ENCODE measurements at places on chromosomes 13 and 19.
A peak's percentile ranks its signal among the peaks of the same experiment; 100 is the strongest.

- DNase-seq: peak; percentile 86
Observed at GRCh38 chr19:3669947-3670795, 30.1 kb downstream of the PIP5K1C start.

- DNase-seq: peak; percentile 43
Observed at GRCh38 chr19:50147462-50148423, 15.3 kb downstream of the IZUMO2 start.

- DNase-seq: no peak
Observed at GRCh38 chr13:42239161-42239560, 32.8 kb upstream of the AKAP11 start.

- no peak for DNase-seq
Observed at GRCh38 chr19:3227054-3227626, 2.7 kb downstream of the CELF5 start.

DNA sequence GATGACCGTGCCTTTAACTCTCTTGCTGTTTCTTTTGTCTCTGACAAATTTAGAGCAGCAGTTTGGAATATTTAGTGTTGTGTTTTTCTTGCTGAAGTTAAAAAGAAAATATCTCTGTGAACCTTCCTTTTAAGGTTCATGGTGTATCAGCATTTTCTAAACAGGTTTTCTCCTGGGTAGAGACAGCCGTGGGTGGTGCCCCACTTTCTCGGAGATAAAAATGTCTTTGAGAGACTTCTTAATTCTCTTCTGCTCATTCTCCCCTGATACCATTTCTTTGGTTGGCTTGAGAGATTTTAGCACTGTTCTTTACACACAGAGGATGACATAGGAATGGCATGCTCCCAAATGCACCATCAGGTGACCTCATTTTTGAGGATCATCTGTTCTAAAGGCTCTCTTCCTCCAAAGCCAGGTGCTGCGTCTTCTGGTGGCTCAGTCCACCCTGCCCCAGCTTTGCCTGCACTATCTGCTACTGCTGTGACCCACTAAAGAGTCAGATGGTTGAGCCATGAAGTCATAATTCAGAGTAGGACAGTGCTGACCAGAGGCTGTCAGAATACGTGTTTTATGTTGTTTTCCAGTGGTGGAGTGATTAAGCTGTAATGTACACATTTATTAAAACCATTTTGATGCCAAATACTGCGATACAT is 90.3 kb upstream of the SLC10A2 start:
- DNase-seq: no peak

GRCh38 chr13:28355046-28355821 is 139.7 kb downstream of the FLT1 start:
- DNase-seq: no peak

GRCh38 chr13:52695856-52696255 is 43.2 kb downstream of the SUGT1 start:
- DNase-seq: peak; percentile 38

DNA sequence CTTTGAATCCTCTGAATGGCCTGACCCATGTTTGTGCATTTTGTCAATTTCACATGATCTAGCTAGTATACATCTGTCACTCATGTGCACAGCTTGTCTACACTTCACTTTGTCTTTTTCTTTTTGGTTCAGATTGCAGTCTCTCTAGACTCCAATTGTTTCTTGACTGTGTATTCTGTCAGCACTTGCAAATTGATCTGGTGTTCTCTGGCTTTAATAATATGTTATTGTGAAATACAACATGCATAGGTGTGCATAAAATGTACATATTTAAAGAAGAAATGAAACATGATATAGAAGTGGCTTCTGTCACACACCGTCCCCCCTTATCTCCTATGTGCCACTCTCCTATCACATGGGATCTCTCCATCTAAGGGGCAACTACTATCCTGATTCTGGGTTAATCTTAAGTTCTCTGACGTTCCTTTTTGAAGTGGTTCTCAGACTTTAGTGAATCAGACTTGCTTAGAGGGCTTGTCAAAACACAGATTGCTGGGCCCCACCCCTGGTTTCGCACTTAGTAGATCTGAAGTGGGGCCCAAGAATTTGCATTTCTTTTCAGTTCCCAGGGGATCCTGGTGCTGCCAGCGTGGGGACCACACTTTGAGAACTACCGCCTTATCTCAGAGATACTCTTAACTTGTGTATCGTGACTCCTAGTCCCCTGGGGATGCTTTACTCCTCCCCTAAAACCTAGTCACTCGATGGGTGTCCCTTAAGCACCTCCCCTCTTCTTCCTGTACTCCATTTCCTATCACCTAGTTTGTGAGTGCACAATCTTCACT is 5.8 kb downstream of the KRTDAP start:
- no peak for DNase-seq

- DNase-seq: no peak
Observed at GRCh38 chr19:3146677-3147100, 10.9 kb downstream of the GNA15 start.

GRCh38 chr13:99332456-99332855 is 25.3 kb upstream of the GPR183 start:
- DNase-seq: no peak

DNA sequence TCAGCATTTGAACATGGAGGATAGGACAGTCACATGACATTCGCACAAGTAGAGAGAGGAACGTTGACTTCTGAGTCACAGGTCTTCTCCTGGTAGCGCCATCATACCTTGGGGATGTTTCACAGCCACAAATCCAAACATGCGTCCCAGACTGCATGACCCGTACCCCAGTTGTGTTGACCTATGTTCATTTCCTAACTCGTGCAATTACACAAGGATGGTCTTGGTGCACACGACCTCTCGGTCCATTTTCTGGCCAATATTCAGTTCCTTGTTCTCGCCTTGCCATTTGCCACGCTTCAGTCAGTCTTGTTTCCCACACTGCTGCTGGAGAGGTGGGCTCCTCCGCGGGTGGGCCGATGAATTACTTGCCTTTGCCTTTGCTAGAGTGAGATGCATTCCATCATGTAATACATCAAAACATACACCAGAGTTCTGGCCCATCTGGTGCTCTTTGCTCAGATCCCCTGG is 87.3 kb downstream of the COL4A2 start:
- peak; percentile 73 for DNase-seq

DNA sequence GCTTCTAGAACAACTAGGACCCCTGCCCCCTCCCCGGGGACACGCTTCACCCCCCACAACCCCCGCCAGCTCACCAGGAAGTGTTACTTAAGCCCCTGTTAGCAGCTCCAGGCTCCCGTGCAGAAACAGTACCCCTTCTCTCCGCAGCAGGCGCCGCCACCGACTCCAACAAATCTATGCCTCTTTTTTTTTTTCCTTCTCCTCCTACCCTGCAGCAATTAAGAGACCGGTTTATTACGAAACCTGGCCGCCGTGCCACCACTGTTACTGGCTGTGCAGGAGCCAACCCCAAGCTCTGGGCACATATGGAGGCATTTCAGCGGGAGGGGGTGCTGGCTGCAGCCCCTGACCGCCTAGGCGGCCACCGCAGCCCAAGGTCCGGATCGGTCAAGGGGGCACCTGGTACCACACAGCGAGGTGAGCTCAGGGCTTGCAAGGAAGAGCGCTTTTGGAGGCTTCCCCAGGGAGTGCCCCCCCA is 2.4 kb downstream of the GADD45B start:
- DNase-seq: peak; percentile 60

GRCh38 chr19:46603195-46603637 is 2.1 kb downstream of the CALM3 start:
- DNase-seq: no peak

DNA sequence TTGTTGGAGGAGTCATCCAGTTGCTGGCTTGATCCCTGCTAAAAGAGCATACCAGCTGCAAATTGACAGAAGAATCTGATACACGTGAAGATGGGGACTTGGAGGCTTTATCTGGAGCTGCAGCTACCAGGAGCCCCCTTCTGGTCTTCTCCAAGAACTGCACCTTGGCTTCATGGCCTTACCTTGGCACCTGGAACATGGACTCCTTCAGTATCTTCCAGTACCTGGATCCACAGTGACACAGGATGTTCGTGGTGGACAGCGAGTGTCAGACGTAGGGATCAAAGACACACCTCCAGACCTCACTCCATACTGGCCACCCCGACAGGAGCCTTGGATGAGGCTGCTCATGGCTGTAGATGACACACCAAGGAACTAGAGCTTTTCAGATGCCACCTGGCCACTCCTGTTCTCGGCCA is 9.9 kb upstream of the ACSBG2 start:
- DNase-seq: peak; percentile 76

All from fibroblast of upper back skin (primary cell).